Left lung (tissue), 14 donors: ENCODE measurements at places on chromosomes 6 and 20.

DNA sequence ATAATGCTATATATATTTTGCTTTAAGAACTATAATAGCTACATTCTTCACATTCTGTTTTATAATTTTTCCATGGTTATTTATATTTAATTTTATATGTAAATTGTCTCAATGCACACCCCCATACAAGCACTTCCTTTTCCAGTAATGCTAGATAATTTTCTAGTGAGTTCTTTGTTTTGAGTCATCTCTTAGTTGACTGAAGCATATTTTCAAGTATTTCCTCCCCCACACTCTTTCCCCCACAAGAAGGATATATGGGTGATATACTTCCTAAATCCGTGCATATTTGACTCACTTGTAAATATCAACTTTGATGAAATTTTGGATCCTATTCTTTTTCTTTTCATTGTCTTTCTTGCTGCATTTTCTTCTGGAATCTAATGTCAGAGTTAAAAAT, 82.1 kb upstream of the SRSF6 start:
- no peaks in the 10 kb centered on the region for H3K27me3 ChIP-seq
- H3K36me3 ChIP-seq, result no peaks in the 10 kb centered on the region
- H3K4me1 ChIP-seq, result no peaks in the 10 kb centered on the region

GRCh38 chr6:161956082-161956481, 682.2 kb upstream of the AGPAT4 start:
- H3K4me1 ChIP-seq, result no peaks in the 10 kb centered on the region
- DNase-seq, result no peak
- H3K27ac ChIP-seq, result no peak overlapping the region

DNA sequence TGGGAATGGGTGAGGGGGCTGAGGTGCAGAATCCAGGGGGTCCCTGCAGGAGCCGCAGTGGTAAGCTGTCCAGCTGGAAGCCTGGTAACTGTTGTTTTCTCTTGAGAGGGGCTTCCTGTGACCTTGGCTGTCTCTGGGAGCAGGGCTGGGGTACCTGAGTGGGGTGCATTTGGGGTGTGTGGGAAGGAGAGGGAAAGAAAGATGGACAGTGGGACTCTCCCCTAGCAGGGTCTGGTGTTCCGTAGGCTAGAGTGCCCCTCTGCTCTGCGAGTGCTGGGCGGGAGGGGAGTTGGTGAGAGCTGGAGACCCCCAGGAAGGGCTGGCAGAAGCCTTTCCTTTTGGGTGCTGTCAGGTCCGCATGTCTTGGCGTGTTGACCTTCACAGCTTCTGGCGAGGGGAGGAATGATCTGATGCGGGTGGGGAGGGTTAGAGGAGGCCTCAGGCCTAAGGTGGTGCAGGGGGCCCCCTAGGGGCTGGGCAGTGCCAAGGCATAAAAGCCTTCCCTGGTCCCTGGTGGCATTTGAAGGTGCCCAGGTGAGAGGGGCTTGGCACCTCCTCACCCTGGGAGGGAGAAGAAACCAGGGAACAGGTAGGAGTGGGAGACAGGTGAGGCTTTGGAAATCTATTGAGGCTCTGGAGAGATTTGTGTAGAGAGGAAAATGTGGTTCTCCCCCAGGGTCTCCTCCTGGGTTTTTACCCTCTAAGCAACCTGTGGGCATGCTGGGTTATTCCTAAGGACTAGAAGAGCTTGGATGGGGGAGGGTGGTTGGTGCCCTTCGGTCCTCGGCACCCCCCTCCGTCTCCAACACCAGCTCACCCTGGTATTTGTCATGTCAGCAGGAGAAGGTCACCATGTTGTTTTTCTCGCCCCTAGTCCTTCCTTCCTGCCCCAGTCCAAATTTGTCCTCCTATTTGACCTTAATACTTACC, 3.3 kb downstream of the VEGFA start:
- H3K27me3 ChIP-seq, result no peaks in the 10 kb centered on the region
- H3K4me3 ChIP-seq, result peak overlapping the region; percentile 83
- peaks cover 32% of the 10 kb centered on the region for H3K36me3 ChIP-seq

DNA sequence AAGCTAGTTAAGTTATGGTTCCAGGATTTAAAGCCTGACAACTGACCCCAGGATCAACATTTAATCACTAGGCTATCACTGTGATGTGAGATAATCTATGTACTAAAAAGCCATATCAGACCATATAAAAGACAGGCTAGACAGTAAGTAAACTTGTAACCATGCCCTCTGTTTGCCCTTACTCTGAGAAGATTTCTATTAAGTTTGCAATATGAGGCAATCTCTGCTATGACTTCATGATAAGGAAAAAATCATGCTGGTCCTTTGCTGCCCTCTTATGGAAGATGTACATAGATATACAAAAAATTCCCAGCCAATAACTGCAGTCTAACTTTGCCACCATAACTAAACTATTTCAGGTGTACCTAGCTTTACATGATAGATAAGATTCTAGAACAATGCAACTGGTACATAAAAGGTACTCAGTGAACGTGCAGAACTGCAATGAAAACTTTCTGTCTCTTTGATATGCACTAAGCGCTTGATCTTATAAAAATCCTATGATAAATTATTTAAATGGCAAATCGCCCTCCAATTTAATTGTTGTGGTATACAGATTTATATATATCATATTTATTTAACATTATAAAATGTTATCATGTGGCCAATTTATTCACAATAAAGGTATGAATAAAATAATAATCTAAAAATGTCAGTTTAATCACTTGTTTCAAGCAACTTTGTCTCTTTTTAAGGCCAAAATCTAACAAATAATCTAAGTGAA, 70.5 kb downstream of the FAM217A start:
- no peak overlapping the region for H3K4me3 ChIP-seq
- no peak for DNase-seq
- no peaks in the 10 kb centered on the region for H3K27me3 ChIP-seq
- no peak overlapping the region for H3K27ac ChIP-seq

DNA sequence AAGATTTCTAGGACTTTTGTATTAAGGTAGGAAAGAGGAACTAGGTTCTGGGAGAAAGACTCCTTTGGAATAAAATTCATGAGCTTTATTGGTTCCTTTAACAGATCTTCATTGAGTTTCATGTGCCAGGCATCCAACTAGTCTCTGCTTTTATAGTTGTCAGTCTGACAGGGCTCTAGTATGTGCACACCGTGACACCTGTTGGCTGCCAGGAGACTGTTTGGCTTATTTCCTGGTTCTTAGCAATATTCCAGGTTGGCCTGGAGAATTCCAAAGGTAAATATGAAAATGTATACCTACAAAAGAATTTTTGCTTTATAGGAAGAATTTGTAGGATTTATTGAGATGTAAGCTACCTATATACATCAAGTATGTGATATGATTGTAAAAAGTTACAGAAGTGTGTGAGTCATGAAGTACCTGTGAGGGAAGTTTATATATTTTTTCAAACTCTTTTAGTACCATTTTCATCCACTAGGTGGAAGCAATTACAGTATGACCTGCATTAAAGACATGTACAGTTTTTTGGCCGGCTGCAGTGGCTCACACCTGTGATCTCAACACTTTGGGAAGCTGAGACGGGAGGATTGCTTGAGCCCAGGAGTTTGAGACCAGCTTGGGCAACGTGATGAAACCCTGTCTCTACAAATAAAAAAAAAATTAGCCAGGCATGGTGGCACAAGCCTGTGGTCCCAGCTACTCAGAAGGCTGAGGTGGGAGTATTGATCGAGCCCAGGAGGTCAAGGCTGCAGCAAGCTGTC, 35.2 kb downstream of the NDUFAF5 start:
- H3K4me1 ChIP-seq, result peaks cover 7% of the 10 kb centered on the region
- no peak overlapping the region for H3K27ac ChIP-seq
- H3K27me3 ChIP-seq, result no peaks in the 10 kb centered on the region

GRCh38 chr6:30554962-30555815, 1.1 kb downstream of the GNL1 start:
- DNase-seq, result peak; percentile 81
- H3K4me3 ChIP-seq, result peak overlapping the region; percentile 100
- peaks cover 30% of the 10 kb centered on the region for H3K4me1 ChIP-seq
- no peaks in the 10 kb centered on the region for H3K36me3 ChIP-seq
- H3K27ac ChIP-seq, result peak overlapping the region; percentile 98

- no peak for DNase-seq
- H3K4me3 ChIP-seq, result no peak overlapping the region
- H3K36me3 ChIP-seq, result no peaks in the 10 kb centered on the region
- H3K27me3 ChIP-seq, result no peaks in the 10 kb centered on the region
These were observed 22.6 kb downstream of the RNF217 start for GRCh38 chr6:124984668-124985338.

DNA sequence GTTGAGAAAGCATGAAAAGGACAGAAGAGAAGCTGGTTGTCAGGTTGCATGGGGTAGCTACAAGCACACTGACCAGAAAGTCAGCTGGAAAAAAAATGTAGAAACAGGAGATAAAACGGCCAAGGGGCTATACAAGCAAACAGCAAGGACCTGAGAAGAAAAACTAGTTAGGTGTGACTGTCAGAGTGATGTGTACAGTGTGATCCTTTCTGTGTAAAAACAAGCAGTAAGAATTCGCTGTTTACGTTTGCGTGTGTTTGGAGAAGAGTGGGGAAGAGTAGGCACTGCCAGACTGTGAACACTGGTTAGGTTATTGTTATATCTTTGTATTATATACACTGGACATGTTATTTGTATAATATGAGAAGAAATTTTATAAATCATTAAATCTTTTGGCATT, 28.1 kb downstream of the PTPN1 start:
- DNase-seq, result no peak
- no peak overlapping the region for H3K4me3 ChIP-seq
- H3K4me1 ChIP-seq, result peaks cover 99% of the 10 kb centered on the region
- H3K36me3 ChIP-seq, result no peaks in the 10 kb centered on the region
- peak overlapping the region; percentile 80 for H3K27ac ChIP-seq
